ENCODE measurements at places on chromosomes 3 and 15.

DNA sequence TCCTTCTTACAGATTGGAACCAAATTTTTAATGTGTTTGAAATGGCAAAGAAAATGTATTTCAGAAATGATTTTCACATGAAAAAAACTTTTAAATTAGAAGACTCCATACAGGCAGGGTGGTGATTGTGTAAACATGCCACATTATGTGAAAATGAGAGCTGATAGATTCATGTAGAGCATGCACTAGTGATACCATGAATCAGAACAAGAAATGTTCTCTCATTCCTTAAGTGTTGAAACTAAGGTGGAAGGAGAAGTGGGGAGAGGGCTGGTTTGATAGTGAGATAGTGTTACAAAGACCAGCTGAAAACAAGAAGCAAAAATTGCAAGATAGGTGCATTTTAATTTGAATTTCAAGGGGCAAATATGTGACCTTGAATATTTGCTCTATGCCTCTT lies 100.3 kb downstream of the CCNL1 start:
- DNase-seq: no peak

GRCh38 chr15:62087671-62088352 lies 21.0 kb downstream of the C2CD4A start:
- no peak for DNase-seq

GRCh38 chr15:48001393-48002039 lies 119.3 kb upstream of the SLC24A5 start:
- DNase-seq: no peak

- DNase-seq: no peak
These were observed 73.2 kb upstream of the CHL1 start for GRCh38 chr3:123341-123740.

DNA sequence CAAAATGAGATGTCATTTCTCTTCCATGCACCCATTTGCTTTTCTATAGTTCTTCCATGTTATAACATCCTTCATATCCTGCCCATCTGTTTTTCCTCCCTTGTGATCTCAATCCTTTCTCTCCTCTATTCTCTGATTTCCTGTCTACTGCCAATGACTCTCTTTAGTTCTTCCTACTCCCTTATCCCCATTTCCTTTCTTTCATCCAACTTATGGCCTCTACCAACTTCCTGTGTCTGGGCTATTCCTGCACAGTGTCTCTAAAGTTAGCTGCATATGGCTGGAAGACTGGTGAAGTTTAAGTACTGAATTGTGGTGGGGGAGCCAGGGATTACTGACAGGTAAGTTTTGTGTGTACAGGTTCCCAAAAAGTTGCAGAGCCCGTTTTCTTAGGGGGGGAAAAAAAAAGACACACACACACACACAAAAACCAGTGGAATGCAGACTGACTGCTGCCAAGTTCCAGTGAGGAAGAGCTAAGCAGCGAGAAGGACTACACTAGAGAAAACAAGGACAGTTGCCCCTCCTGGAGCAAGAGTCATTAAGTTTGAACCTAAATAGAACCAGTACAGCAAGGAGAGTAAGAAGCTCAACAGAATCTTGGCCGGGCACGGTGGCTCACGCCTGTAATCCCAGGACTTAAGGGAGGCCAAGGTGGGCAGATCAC lies 28.8 kb downstream of the XRN1 start:
- DNase-seq: no peak

GRCh38 chr15:64901914-64902313 lies 9.8 kb upstream of the ANKDD1A start:
- no peak for DNase-seq

Data from stimulated activated CD4-positive, alpha-beta T cell treated with anti-CD3 and anti-CD28 coated beads, Interleukin-4, amount 100 ng/mL, for 24 hours (primary cell).